Brain microvascular endothelial cell (primary cell): ENCODE measurements at places on chromosomes 6 and 20.

- DNase-seq: peak; percentile 64
Measured at GRCh38 chr6:26284537-26285142, 80.4 kb upstream of the BTN3A2 start.

DNA sequence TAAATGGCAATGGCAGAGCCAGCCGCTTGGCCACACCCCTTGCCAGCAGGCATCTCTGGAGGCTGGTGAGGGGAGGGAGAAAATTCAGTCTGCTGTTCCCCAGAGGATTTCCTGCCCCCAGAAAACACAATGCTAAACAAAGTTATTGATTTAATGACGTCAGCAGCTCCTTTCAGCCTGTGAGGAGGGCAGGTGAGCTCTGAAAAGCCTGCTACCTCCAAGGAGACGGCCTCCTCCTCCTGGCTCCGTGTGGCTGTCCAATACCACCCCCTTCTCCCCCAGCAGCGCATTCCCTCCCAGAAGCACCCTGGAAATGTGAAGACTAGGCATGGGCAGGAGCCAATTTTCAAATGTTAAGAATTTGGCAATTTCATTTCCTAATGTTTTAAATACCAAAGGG, 393.1 kb downstream of the ZFAND3 start:
- no peak for DNase-seq

DNA sequence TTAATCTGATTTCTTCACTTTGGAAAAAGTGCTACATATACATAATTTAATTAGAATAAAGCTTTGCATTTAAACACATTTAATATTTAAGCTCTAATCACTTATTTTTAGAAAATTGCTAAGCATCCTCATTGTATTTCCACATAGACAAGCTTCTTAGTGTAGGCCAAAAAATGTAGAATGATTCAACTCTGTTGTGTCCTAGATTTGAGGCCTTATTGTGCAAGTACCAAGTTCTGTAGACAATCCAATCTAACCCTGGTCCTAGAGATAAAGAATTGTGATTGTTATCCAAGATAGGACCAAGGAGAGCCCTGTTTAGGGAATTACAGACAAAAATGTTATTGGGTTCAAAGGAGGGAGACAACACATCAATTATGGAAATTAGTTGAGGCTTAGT, 27.6 kb downstream of the MRAP2 start:
- no peak for DNase-seq

DNA sequence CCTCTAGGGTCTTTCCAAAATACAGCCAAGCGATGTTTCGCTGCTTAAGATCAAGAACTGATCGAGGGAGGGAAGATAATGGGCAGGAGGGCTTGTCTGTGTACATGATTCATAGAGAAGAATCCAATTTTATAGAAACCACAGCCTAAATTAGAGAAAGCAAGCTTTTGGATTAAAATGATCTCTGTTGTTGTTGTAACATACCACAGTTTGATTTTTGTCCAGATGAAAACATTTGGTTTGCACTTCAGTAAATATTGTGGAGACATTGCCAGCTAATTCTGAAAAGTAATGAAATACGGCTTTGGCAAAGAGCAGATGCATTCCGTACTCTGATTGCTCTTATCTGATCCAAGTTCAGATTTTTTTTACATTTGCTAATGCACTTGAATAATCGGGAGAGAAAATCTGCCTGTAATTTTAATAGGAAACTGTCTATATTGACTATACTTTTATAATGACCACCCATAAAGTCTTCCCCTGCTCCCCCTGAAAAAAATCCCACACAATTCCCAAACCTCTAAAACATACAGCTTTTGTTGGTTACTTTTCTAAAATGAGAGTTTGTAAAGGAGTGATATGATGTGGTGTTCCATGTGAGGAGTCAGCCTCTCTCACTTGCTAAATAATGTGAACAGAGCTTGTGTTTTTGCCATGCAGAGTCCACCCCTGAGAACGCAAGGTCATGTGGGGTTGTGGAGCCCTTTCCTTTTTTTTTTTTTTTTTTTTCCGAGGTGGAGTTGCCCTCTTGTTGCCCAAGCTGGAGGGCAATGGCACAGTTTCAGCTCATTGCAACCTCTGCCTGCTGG, 199.9 kb downstream of the DTNBP1 start:
- no peak for DNase-seq

- DNase-seq: no peak
Measured at GRCh38 chr20:20594171-20594530, 118.3 kb downstream of the RALGAPA2 start.

DNA sequence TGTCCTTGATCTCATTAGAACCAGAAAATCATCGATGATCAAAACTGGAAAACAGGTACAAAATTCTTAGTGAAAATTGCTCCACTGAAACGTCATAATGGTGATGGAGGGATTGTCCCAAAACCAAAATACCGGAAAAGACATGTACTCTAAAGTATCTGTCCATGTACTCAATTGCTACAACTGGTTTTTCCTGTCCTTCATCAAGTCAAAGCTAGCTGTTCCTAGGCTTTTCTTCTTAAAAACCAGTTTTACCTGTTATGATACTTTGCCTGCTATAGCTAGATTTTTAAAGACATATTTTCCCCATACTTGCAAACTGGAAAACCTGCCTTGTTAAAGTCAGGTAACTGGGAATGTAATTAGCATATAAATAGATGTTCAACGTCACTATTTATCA, 50.5 kb upstream of the LRRC1 start:
- no peak for DNase-seq

GRCh38 chr20:17443131-17443858, 87.9 kb downstream of the BFSP1 start:
- DNase-seq: no peak

DNA sequence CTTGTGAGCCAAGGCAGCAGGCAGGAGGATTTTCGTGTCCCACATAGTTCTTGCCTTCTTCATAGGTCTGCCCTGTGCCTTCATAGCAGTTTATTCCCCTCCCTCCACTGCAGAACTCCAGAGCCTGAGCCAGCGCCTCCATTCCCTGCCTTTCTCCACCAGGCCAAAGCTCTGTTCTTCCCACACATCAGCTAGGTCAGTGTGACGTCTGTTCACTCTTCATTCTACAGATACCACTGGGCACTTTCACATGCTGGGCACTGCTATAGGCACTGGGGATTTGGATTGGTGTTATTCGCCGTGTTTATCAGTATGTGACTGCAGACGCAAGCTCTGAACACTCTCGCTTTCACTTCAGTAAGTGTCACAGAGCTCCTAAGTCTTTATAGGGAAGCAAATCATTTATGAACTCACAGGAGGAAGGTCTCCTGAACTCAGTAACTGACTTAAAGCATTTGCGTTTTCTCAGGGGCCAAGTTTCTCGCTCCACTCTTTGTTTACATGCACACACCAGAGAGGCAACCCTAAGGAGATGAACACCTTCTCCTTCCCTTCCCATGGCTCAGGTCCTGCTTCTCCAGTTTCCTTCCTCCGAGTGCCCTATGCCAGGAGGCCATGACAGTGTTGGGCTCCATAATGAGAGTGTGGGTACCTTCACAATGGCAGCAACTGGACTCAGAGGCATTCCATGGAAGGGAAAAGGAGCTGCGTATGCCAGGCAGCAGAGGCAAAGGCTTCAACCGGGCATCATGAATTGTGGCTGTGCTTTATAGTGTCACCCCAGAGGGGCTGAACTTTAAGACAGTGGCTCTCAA, 6.3 kb upstream of the APMAP start:
- no peak for DNase-seq

DNA sequence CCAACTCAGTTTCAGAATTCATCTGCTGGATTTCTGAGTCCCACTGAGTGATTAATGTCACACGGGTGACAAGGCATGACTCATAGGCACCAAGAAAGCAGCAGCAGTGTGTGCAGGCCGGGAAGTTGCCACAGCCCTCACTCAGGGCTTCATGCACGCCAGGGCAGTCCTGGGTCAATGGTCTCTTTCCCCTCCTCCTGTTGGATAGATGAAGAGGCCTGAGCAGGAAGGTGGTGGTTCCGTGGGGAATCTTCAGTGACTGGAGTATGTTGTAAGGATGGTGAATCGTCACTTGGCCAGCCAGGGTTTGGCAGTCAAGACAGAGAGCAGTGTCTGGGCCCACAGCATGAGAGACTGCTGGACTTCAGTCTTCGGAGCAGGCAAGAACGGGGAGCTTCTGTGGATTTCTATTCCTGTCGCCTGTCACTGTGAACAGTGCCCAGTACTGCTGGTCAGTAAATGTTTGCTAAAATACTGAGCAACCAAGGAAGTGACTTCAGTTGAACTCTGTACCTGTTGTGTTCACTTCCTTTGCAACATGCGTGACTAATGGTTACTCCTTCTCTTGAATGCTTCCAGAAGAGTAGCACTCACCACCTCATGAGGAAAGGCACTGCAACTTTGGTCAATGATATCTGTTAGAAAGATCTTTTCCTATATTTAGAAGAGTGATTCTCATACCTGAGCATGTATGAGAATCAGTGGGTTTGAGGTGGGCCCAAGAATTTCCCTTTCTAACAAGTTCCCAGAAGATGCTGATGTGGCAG, 62.0 kb upstream of the CD93 start:
- DNase-seq: peak; percentile 73

- DNase-seq: no peak
Measured at GRCh38 chr6:111530667-111531066, 47.6 kb upstream of the REV3L start.

DNA sequence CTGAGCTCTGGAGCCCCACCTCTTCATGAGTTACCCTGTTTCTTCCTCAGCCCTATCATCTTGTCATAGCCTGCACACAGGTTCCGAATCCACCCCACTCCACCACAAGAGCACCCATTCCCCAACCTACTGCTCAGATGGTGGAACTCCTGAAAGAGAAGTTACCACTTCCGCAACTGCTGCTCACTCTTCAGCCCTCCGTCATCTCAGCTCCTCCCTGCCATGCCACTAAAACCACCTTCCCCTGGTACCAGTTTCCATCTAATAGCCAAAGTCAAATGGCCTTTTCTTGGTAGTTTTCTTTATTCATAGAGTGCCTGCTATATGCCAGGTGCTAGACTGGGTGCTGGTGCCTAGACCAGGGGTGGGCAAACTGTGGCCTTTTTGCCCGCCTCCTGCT, 3.9 kb downstream of the RAB22A start:
- no peak for DNase-seq

- DNase-seq: no peak
Measured at GRCh38 chr6:7100753-7101081, 7.0 kb upstream of the RREB1 start.

GRCh38 chr6:89221971-89222711, 5.0 kb upstream of the GABRR1 start:
- DNase-seq: no peak

DNA sequence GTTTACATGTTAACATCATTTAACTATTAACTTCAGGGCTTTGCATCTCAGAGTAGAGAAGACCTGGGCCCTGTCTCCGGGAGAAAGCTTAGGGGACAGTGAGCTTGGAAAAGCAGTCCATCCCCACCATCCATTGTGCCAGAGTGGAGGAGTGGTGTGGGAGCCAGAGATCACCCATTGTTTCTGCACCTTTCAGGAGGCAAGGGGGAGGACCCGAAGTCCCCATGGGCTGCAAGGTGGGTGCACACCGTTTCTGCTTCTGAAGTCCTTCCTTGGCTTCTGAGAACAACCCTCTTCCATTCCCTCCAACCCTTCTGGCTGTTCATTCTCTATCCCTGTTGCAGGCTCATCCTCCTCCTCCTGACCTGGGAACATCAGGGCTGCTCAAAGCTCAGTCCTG, 4.0 kb upstream of the PPP1R3G start:
- DNase-seq: no peak

DNA sequence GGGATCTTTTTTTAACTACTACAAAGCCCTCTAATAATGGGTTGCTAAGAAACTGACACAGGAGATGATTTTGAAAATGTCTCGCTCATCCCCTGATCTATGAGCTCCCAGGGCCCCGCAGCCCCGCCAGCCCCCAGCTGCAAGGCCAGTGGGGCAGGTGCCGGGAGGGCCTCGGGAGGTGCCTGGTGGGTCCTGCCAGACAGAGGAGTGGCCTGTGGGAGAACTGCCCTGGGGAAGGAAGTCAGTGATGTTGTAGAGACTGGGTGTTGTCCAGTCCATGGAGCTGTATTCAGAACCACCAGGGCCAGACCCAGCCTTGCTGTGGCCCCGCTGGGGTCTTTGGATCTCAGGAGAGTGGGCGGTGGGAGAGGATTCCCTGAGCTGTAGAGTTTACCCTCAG, 258.7 kb downstream of the TAF4 start:
- DNase-seq: no peak

GRCh38 chr6:117195728-117196127, 69.6 kb upstream of the VGLL2 start:
- no peak for DNase-seq
